Panc1 (cell line): ENCODE measurements at places on chromosomes 1 and 21. TPM values are rescaled to one million over a fixed set of nuclear protein-coding genes. Genes with fewer than 3 reads are reported as not detected.

The ARTN gene
- 0.49 TPM for total RNA-seq

DNA sequence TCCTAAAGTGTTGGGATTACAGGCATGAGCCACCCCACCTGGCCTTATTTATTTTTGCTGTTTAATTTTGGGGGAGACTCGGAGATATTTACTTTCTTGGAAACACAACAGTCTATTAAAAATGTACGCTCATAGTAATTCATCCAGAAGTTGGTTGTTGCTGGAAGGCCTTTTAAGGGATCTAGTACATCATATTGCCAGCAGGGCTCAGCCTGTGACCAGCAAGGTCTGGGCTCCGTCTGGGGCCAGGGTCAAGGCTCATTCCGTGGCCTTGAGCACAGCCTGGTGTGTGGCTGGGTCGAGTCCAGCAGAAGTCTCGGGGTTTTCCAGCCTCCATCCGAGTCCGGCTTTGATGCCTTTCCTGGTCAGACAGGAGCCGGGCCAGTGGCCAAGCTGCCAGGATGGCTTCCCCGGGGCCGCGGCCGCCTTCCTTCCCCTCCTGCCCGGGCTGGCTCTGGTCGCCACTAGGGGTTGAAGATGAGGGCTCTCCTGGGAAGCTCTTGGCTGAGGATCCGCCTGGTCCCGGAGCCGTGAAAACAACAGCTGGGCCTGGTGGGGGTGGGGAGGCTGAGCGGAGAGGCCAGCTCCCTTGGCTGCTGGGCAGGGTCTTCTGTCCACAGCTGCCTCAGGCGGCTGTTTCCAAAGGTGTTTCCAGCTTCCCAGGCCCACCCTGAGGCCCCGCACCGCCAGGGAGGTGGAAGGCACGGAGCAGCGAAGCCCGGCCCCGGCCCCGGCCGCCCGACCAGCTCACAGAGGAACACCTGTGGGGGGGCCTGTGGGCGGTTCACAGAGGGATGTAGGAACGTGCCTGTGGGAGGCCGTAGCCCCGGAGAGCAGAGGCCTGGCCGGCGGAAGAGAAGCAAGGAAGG, 5.1 kb upstream of the VWA1 start:
- H3K27ac ChIP-seq, result peak overlapping the region; percentile 91
- no peaks in the 10 kb centered on the region for H3K27me3 ChIP-seq
- no peaks in the 10 kb centered on the region for H3K36me3 ChIP-seq
- DNase-seq, result no peak
- peak overlapping the region; percentile 21 for H3K4me3 ChIP-seq
- H3K4me1 ChIP-seq, result peaks cover 71% of the 10 kb centered on the region

DNA sequence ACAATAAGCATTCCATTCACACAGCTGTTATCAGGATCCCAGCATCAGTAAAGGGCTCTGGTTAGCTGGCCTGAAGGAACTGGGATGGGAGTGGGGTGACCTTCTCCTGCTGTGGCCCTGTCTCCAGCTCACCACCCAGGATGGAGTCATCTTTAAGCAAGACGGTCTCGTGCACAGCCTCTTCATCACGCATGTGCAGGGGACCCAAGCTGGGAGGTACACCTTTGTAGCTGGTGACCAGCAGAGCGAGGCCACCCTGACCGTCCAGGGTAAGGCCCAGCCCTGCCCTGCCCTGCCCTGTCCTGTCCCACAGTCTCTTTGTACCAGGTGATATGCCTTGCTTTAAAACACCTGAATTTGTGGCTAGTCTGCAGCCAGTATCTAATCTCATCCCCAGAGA, 24.3 kb downstream of the IGFN1 start:
- DNase-seq, result no peak
- no peaks in the 10 kb centered on the region for H3K36me3 ChIP-seq
- H3K27me3 ChIP-seq, result no peaks in the 10 kb centered on the region
- H3K27ac ChIP-seq, result no peak overlapping the region
- no peaks in the 10 kb centered on the region for H3K4me1 ChIP-seq

The AMY2B gene
- 1.1 TPM for total RNA-seq

- no peak overlapping the region for H3K4me3 ChIP-seq
- no peaks in the 10 kb centered on the region for H3K27me3 ChIP-seq
- no peak overlapping the region for H3K27ac ChIP-seq
- no peaks in the 10 kb centered on the region for H3K36me3 ChIP-seq
- H3K4me1 ChIP-seq, result no peaks in the 10 kb centered on the region
These were observed 27.1 kb upstream of the TGFBR3 start for GRCh38 chr1:91913018-91913417.

The C21orf58 gene
- 12.7 TPM for total RNA-seq

- H3K27me3 ChIP-seq, result no peaks in the 10 kb centered on the region
- no peak overlapping the region; the same call in 1 of the 2 replicates for H3K27ac ChIP-seq
- peaks cover 21% of the 10 kb centered on the region; the same call in 1 of the 2 replicates for H3K4me1 ChIP-seq
- H3K36me3 ChIP-seq, result no peaks in the 10 kb centered on the region; the same call in 1 of the 2 replicates
- H3K4me3 ChIP-seq, result no peak overlapping the region
- DNase-seq, result no peak
These were observed 281.0 kb downstream of the PTPRC start for GRCh38 chr1:198919667-198920398.

- no peak for DNase-seq
- H3K27me3 ChIP-seq, result no peaks in the 10 kb centered on the region
- H3K27ac ChIP-seq, result no peak overlapping the region
- H3K4me3 ChIP-seq, result no peak overlapping the region
These were observed 7.4 kb downstream of the LDLRAP1 start for GRCh38 chr1:25550683-25551310.

DNA sequence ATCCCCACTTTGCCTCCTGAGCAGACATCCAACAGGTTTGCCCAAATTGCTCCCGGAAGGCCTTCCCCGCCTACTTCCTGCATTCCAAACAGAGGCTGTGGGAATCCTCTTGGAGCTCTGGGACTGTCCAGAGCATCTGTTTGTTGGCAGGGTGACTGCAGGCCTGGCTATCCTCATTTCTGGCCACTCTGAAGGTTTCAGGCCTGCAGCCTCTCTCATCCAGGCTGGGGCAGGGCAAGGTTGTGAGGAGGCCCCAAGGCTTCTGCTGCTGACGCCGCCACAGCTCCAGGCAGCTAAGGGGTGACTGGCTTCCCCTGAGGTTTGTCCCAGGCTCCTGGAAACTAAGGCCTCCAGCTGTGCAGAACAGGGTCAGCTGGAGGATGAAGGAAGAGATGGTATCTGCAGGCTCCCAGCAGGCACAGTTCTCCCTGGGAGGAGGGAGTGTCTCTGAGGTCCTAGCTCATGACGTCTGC, 11.3 kb downstream of the CDK18 start:
- H3K27ac ChIP-seq, result no peak overlapping the region
- H3K27me3 ChIP-seq, result no peaks in the 10 kb centered on the region
- H3K36me3 ChIP-seq, result no peaks in the 10 kb centered on the region
- peaks cover 6% of the 10 kb centered on the region for H3K4me1 ChIP-seq
- H3K4me3 ChIP-seq, result no peak overlapping the region

DNA sequence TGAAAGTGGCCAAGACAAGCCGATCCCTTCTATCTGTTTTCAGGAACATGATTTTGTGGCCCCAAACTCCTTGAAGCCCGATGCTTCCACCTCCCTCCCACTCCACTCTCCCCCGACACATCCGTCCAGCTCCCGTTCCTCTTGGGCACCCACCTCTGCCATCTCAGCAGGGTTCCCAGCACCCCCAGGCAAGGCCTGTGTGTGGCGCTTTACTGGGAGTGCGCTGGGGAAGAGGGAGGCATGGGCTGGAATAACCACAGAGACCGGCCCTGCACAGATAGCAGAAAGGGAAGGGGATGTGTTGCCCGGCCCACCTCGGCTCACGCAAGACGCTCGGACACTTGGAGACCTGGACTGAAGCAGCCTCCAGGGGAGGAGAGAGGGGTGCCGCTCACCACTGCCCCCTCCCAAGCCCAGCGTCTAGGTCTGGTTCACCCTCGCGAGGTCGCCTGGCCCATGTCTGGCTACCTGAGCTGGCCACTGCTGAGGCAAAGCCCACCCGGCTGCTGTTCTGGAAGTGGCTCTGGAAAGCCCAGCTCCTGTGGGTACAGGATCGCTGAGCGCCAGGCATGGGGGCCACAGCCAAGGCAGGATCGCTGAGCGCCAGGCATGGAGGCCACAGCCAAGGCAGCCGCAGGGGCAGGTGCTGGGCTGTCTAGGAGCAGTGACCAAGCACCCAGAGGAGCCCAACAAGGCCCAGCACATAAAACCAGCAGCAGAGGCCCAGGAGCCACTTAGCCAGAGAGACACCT, 23.8 kb upstream of the COL18A1 start:
- no peak overlapping the region for H3K4me3 ChIP-seq
- H3K4me1 ChIP-seq, result peaks cover 9% of the 10 kb centered on the region
- no peak for DNase-seq
- H3K27me3 ChIP-seq, result no peaks in the 10 kb centered on the region

The CTTNBP2NL gene
- total RNA-seq, result 18.4 TPM

The C1orf185 gene
- total RNA-seq, result not detected

The CNR2 gene
- not detected for total RNA-seq

GRCh38 chr1:36463463-36463802, 751 bp downstream of the MRPS15 start:
- H3K4me1 ChIP-seq, result peaks cover 8% of the 10 kb centered on the region
- H3K4me3 ChIP-seq, result peak overlapping the region; percentile 93
- no peaks in the 10 kb centered on the region for H3K27me3 ChIP-seq

DNA sequence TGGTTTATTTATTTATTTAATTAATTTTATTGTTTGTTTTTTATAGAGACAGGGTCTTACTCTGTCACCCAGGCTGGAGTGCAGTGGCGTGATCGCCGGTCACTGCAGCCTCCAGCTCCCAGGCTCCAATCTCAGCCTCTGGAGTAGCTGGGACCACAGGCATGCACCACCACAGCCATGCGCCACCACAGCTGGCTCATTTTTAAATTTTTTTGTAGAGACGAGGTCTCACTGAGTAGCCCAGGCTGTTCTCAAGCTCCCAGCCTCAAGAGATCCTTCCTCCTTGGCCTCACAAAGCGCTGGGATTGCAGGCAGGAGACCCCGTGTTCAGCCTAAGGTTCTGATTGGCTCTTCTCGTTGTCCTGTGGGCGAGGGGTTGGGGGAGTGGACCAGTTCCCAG, 22.1 kb downstream of the UMODL1 start:
- H3K27me3 ChIP-seq, result no peaks in the 10 kb centered on the region
- DNase-seq, result no peak
- H3K4me3 ChIP-seq, result no peak overlapping the region
- H3K36me3 ChIP-seq, result no peaks in the 10 kb centered on the region
- H3K27ac ChIP-seq, result no peak overlapping the region

DNA sequence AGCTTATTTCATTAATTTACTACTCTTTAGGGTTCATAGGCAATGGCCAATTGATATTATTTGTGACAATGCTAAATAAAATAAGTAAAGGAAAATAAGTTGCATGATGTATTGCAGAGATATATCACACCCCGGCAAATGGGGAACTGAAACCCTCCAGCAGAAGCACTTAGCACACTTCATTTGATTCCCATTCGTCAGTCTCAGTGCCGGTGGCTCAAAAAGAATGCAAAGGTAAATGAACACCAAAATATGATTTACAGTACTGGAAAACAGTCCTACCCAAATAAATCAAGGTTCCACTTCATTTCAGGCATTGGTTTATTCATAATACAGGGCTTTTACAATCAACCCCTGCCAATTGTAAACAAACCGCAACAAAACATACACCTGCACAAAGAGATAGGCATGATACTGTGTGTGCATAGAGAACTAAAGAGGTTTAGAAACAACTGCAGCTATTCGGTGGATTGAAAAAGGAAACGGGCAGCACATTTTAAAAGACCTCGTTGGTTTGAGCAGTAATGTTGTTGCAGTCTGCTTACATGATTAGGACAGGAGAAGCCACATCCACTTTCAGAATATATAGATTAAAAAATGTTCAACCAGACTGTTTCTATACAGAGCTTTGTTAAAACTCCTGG, 1019.2 kb downstream of the TTLL7 start:
- no peaks in the 10 kb centered on the region for H3K36me3 ChIP-seq
- no peak overlapping the region for H3K4me3 ChIP-seq
- no peak overlapping the region for H3K27ac ChIP-seq
- H3K27me3 ChIP-seq, result no peaks in the 10 kb centered on the region
- DNase-seq, result no peak
- no peaks in the 10 kb centered on the region for H3K4me1 ChIP-seq

DNA sequence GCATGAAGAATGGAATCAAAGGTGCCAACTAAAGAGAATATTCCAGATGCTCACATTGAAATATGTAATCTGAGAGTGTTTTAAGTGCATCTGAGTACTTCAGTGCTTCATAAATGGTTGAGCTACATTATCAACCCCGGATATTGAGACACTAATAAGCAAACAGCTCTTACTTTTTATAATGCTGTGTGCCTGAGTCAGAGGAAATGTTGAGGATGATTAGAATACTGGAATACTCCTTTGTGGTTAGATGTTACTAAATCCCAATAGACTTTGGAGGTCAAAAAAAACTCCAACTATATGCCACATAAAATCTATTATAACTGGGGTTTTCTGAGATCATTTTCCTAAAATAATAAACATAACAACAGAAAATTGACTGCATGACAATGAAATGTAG, 12.5 kb upstream of the KCNA3 start:
- no peaks in the 10 kb centered on the region for H3K36me3 ChIP-seq
- no peak overlapping the region for H3K4me3 ChIP-seq

DNA sequence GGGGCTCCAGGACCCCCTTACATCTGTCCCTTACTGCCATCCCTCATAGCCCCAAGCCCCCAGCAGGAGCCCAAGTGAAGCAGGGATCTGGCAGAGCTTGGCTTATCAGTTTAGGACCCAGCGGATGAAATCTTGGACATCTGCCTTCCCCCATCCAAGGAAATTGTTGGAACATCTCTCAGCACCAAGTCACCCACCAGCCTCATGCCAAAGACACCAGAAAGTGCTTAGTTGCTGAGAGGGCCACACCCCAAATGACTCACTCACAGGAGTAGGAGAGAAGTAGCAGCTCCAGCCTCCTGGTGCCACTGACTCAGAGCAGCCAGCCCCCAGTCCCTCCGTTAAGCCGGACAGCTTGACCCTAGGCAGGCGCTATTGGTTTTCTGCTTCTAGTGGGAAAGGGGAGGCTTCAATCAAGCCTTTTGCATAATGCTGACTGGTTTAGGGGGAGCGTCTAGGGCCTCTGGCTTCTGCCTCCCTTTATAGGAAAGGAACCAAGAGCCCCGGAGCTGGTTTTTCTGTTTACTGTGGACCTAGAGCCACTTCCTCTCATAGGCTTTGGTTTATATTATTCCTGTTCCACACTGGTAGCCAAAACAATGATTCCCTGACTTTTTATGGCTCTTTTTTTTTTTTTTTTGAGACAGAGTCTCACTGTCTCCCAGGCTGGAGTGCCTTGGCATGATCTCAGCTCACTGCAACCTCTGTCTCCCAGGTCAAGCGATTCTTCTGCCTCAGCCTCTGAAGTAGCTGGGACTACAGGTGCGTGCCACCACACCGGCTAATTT, 114.2 kb upstream of the IPO9 start:
- H3K27me3 ChIP-seq, result no peaks in the 10 kb centered on the region
- H3K4me3 ChIP-seq, result no peak overlapping the region
- no peaks in the 10 kb centered on the region for H3K36me3 ChIP-seq
- H3K27ac ChIP-seq, result peak overlapping the region; percentile 80

DNA sequence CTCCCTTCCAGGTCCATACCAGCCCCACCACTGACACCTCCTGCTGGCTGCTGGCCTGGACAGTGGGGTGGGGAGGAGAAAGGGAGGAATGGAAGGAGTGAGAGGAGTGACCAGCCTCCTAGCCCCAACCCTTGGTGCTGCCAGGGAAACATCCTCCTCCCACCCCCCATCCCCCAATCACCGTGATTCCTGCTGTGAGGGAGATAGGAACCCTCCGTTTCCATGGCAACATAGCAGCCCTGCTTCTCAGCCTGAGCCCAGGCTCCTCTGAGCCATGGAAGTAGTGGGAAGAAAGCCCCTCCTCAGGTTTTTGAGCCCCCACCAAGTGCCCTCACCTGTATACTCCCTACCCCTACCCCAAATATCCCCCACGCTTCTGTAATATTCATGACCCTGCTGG, 44.4 kb upstream of the SCMH1 start:
- no peaks in the 10 kb centered on the region for H3K36me3 ChIP-seq
- H3K4me3 ChIP-seq, result no peak overlapping the region
- H3K4me1 ChIP-seq, result no peaks in the 10 kb centered on the region
- H3K27ac ChIP-seq, result no peak overlapping the region
- no peak for DNase-seq
